SJSA1 (cell line): ENCODE measurements at places on chromosomes 11 and 22. TPM values are rescaled to one million over a fixed set of nuclear protein-coding genes. Genes with fewer than 3 reads are reported as not detected.
A peak's percentile ranks its signal among the peaks of the same experiment; 100 is the strongest.

DNA sequence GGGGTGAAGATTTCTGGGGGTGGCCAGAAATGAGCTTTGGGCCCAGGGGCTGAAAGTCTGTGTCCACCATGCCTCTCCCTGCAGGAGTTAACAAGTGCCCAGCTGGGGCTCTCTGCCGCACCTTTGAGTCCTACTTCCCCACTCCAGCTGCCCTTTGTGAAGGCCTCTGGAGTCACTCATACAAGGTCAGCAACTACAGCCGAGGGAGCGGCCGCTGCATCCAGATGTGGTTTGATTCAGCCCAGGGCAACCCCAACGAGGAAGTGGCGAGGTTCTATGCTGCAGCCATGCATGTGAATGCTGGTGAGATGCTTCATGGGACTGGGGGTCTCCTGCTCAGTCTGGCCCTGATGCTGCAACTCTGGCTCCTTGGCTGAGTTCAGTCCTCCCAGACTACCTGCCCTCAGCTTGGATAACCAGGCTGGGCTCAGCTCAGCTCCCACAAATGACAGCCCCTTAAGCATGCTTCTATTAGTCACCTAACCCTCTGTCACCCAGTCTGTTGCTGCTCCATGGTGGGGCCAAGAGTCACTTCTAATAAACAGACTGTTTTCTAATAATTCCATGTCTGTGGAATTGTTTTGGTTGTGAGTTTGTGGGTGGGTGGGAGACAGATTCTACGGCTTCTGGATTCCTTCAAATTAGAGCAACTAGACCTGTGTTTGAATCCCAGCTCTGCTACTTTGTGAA lies 3.0 kb upstream of the INPPL1 start:
- no peak for DNase-seq
- no peaks in the 10 kb centered on the region for H3K36me3 ChIP-seq
- no peaks in the 10 kb centered on the region; the same call in 1 of the 2 replicates for H3K4me1 ChIP-seq
- no peak overlapping the region for H3K4me3 ChIP-seq
- H3K27ac ChIP-seq: no peak overlapping the region
- H3K27me3 ChIP-seq: no peaks in the 10 kb centered on the region

The MFRP gene
- not detected in 2 replicates for total RNA-seq

GRCh38 chr11:27391331-27392015 lies 28.5 kb upstream of the CCDC34 start:
- no peak overlapping the region for H3K27ac ChIP-seq
- no peak overlapping the region for H3K4me3 ChIP-seq
- peaks cover 51% of the 10 kb centered on the region for H3K4me1 ChIP-seq
- no peak for DNase-seq
- H3K27me3 ChIP-seq: no peaks in the 10 kb centered on the region

DNA sequence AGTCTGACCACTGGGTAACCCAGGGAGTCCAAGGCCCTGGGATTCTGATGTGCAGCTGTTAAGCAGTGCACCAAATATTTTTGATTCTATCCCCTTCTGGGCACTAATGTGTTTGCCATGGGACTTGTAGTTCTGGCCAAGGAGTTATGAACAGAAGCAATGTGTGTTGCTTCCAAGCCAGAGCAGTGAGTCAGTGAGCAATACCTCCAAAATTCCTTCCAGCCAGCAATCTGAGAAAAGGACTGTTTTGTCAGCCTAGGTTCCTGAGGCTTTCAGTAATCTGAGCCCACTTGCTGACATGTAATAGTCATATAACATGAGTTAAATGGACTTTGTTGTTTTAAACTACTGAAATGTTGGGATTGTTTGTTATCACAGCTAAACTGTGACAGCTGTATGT lies 311.4 kb downstream of the NELL1 start:
- H3K4me3 ChIP-seq: no peak overlapping the region
- H3K4me1 ChIP-seq: no peaks in the 10 kb centered on the region
- H3K27me3 ChIP-seq: no peaks in the 10 kb centered on the region
- no peaks in the 10 kb centered on the region for H3K36me3 ChIP-seq

DNA sequence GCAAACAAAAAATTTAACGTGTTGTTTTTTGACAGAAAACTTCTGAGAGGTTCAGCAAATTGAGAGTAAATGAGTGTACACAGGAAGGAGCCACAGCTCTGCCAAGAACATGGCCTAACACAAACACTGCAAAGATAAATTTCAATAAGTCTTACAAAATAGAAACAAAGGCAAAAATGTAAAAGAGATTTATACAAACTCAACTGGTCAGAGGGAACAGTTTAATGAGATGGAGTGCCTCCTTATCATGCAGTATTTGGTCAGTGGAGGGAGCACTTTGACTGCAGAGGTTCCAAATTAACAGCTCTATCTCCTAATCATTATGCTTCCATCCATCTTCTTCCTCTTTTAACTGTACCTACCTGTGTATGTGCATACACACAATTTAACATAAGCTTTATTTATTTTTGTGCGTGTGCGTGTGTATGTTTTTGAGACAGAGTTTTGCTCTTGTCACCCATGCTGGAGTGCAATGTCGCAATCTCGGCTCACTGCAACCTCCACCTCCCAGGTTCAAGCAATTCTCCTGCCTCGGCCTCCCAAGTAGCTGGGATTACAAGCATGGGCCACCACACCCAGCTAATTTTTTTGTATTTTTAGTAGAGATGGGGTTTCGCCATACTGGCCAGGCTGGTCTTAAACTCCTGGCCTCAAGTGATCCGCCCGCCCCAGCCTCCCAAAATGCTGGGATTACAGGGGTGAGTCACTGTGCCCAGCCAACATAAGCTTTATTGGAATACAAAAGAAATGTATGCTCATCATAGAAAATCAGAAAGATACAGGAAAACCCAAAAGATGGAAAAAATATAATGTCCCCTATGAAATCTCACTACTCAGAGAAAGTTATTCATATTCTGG lies 111.9 kb downstream of the MRTFA start:
- no peak overlapping the region for H3K27ac ChIP-seq
- H3K4me1 ChIP-seq: peaks cover 13% of the 10 kb centered on the region
- DNase-seq: no peak
- H3K36me3 ChIP-seq: 0 out of 2 replicates have a peak, but pooled peaks cover 2% of the 10 kb centered on the region
- H3K4me3 ChIP-seq: no peak overlapping the region

DNA sequence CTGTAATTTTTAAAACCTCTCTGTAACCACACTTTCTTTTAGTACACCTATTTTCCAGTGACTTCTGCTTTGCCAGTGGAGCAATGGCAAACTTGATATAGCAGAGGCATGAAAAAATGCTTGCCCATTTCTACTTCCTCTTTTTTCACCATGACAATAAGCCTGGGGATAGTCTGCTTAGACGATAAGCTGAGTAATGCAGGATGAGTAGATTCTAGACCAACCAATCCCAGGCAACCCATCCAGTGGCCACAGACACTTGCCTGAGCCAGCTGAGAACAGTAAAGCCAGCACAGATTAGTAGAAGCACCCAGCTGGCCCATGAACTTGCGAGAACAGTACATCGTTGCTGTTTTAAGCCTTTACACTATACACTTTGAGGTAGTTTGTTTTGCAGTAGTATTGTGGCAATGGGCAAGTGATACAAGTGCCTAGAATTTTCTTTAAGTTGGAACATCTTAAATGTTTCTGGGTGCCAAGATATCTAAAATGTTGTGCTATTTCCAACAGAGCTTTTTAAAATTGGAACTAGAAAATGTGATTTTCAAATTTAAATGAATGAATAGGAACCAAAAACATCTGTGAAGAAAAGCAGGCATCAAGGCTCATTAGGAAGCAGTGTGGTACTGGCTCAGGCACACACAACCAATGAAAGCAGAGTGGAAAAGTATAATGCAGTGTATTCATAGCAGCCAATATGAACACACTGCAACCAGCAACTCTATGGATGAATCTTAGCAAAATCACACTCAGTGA lies 37.7 kb downstream of the DDI1 start:
- no peaks in the 10 kb centered on the region for H3K36me3 ChIP-seq
- H3K4me1 ChIP-seq: no peaks in the 10 kb centered on the region
- no peak overlapping the region for H3K4me3 ChIP-seq
- no peak overlapping the region for H3K27ac ChIP-seq

- H3K27me3 ChIP-seq: no peaks in the 10 kb centered on the region
- H3K36me3 ChIP-seq: no peaks in the 10 kb centered on the region
These were observed 337.4 kb downstream of the CADM1 start for GRCh38 chr11:115166820-115167219.

- H3K27me3 ChIP-seq: peaks cover 15% of the 10 kb centered on the region
- DNase-seq: no peak
- H3K4me3 ChIP-seq: no peak overlapping the region
- H3K4me1 ChIP-seq: no peaks in the 10 kb centered on the region
- H3K36me3 ChIP-seq: no peaks in the 10 kb centered on the region
- H3K27ac ChIP-seq: no peak overlapping the region
These were observed 101.8 kb downstream of the MYO18B start for GRCh38 chr22:25843660-25844405.

- no peaks in the 10 kb centered on the region for H3K27me3 ChIP-seq
- no peaks in the 10 kb centered on the region for H3K36me3 ChIP-seq
- peaks cover 58% of the 10 kb centered on the region for H3K4me1 ChIP-seq
- H3K4me3 ChIP-seq: no peak overlapping the region
- peak overlapping the region; percentile 97 for H3K27ac ChIP-seq
These were observed 110.6 kb downstream of the SCN3B start for GRCh38 chr11:123543797-123544196.

- no peaks in the 10 kb centered on the region for H3K36me3 ChIP-seq
- H3K4me1 ChIP-seq: no peaks in the 10 kb centered on the region
- no peak for DNase-seq
- no peak overlapping the region for H3K4me3 ChIP-seq
- H3K27me3 ChIP-seq: no peaks in the 10 kb centered on the region
These were observed 186.0 kb upstream of the SOX6 start for GRCh38 chr11:16542353-16542752.
